ENCODE measurements at places on chromosomes 16 and 17. TPM values are rescaled to one million over a fixed set of nuclear protein-coding genes. Genes with fewer than 3 reads are reported as not detected.

GRCh38 chr16:22123759-22124490 is 31.6 kb downstream of the VWA3A start:
- DNase-seq: no peak

DNA sequence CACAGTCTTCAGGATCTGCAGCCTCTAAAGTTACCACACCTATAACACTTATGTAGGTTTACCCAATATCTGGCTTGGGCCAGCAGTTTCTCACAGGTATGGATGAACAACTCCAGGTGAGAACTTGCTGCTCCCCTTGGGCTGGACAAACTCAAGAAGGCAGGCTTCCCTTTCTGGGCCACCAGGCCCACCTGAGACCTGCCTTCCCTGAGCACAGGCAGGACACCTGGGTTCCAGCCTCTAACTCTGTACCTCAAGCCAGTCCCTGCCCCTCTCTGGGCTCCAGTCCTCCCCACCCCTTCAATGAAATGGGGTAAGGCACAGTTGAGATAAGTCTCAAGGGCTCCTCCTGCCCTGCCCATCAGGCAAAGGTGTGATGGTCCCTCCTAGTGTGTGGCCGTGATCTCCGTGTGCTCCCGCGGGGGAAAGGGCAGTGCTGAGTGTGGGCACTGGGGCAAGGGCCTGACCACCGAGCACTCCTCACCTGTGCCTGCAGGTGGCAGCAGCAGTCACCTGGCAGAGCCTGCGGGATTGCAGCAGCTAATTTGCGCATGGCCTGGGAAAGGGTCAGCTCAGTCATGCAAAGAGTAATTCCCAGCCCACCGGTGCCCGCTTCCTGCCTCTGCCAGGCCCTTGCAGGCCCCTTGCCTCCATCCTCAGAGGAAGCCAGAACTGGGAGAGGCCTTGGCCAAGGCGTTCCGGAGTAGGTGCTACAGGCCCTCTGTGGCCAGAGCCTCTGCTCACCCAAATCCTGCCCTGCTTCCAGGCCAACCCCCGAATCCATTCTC is 28.2 kb upstream of the ADGRG1 start:
- DNase-seq: peak; percentile 84

- DNase-seq: no peak
Measured at GRCh38 chr17:63479495-63480184, 2.8 kb downstream of the ACE start.

The TBC1D3C gene
- not detected for total RNA-seq

The SLC5A10 gene
- total RNA-seq: not detected

The SPATA32 gene
- 0.15 TPM for total RNA-seq

DNA sequence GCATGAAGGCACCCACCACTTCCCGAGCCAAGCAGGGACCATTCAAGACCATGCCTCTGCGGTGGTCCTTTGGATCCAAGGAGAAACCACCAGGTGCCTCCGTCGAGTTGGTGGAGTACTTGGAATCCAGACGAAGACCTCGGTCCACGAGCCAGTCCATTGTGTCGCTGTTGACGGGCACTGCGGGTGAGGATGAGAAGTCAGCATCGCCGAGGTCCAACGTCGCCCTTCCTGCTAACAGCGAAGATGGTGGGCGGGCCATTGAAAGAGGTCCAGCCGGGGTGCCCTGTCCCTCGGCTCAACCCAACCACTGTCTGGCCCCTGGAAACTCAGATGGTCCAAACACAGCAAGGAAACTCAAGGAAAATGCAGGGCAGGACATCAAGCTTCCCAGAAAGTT is 63.4 kb downstream of the DHRS7C start:
- no peak for DNase-seq

The SEZ6 gene
- total RNA-seq: 1.4 TPM

The TNS4 gene
- 0.87 TPM for total RNA-seq

The ZFPM1 gene
- total RNA-seq: 8.1 TPM

- DNase-seq: no peak
Measured at GRCh38 chr17:41943492-41943891, 13.1 kb downstream of the ODAD4 start.

The NPIPA3 gene
- 0.92 TPM for total RNA-seq

- DNase-seq: no peak
Measured at GRCh38 chr17:47879028-47879585, 16.9 kb upstream of the SP2 start.

The KRTAP9-2 gene
- not detected for total RNA-seq

- no peak for DNase-seq
Measured at GRCh38 chr16:31149894-31150890, at the start of gene PRSS36. TSS of gene PRSS36 (minus strand) at chr16:31150066. CDS start at chr16:31150035, 31 bp downstream.

DNA sequence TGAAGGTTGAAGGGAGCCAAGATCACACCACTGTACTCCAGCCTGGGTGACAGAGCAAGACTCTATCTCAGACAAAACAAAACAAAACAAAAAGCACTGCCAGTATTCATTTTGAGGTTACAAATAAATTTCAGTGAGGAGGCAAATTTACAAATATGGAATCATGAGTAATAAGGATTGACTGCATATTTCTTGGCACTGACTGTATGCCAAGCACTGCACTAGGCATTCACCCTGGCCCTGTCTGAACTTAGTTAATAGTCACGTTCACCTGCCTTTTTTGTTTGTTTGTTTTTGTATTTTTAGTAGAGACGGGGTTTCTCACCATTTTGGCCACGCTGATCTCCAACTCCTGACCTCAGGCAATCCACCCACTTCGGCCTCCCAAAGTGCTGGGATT is 5.1 kb downstream of the LDAF1 start:
- no peak for DNase-seq

GRCh38 chr17:48162946-48163506 is 55.5 kb downstream of the SNX11 start:
- no peak for DNase-seq

The SCARF1 gene
- 4.9 TPM for total RNA-seq

The MTHFSD gene
- total RNA-seq: 15.3 TPM

- no peak for DNase-seq
Measured at GRCh38 chr17:40539711-40540411, 25.4 kb downstream of the CCR7 start.

- DNase-seq: no peak
Measured at GRCh38 chr17:69069226-69069750, 8.6 kb upstream of the ABCA9 start.

The PIRT gene
- total RNA-seq: not detected

GRCh38 chr16:49127103-49127502 is 154.5 kb downstream of the CBLN1 start:
- DNase-seq: peak; percentile 48

GRCh38 chr17:48429156-48429555 is 858 bp downstream of the SKAP1 start:
- no peak for DNase-seq

DNA sequence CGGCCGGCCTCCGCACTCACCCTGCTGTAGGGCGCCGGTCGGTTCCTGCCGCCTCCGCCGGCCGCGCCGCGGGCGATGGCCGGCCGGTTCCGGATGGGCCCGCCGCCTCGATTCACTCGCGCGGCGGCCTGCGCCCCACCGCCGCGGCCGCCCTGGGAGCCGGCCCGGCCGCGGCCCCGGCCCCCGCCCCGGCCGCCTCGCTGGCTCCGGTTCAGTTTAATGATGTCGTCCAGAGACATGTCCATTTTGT is 158 bp downstream of the ALYREF start:
- no peak for DNase-seq

The HBA1 gene
- total RNA-seq: 3.1 TPM

The SYCE1L gene
- total RNA-seq: 7.0 TPM

GRCh38 chr17:39231091-39231561 is 5.4 kb upstream of the STAC2 start:
- DNase-seq: no peak

The CHST4 gene
- total RNA-seq: 9.9 TPM

- DNase-seq: no peak
Measured at GRCh38 chr17:49351572-49352140, 10.4 kb downstream of the ZNF652 start.

DNA sequence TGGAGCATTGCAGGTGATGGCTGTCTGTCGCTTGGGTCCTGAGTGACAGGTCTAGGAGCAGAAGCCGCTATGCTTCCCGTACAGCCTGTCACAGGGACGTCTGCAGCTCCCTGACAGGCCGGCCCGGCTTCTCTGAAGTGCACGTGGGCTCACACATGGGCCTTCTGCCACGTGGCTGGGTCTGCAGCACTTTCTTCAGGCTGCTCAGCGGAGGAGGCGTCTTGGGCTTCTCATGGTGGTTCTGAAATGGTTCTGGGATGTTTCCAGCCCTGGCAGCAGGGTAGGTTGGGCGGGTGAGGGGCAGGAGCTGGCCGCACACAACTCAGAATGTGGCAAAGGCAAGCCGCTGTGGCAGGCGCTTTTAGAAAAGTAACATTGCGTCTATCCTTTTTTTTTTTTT is 80.3 kb upstream of the ZNF750 start:
- DNase-seq: no peak

DNA sequence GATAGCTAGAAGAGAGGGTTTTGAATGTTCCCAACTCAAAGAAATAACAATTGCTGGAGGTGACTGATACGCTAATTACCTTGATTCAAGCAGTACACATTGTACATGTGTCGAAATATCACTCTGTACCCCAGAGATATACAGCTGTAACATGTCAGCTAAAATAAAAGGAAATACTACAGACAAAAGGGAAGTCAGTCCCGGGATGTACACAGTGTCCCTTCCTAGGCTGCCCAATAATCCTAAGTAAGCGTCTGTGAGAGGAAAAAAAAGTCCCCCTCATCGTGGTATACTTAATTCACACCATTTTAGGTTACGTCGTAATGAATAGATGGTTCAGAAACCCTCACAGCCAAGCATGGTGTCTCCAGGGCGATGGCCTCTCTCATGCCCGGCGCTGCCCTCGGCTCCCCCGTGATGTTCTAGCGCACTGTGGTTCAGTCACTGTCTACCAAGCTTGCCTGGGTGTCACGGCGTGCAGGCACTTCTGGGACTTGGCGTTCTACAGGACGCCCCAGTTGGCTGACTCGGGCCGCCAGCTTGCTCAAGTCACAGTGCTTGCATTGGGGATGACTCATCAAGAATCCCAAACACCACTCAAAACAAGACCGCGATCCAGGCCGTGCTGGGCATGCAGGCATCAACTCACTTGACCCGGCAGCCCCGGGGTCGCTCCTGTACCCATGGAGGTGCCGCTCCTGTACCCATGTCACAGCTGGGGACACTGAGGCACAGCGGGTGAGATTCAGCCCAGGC is 27.6 kb downstream of the CCDC40 start:
- no peak for DNase-seq

- DNase-seq: no peak
Measured at GRCh38 chr16:79571065-79571902, 29.3 kb downstream of the MAF start.

DNA sequence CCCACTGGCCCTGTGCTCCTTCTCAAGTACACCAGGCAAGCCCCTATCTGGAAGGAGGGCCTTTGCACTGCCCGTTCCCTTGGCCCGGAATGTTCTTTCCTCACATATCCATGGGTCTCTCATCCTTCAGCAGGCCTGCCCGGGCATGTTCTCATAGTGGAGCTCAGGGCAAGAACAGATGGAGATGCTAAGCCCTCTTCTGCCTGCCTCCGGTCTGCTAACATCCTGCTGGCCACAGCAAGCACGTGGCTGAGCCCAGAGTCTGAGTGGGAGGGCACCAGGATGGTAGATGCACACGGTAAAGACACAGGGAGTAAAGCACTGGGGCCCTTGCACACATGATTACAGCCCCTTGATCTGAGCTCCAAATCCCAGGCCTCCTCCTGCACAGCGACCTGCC is 19.8 kb upstream of the ANKRD40CL start:
- DNase-seq: no peak

- no peak for DNase-seq
Measured at GRCh38 chr17:8475227-8475626, 39.5 kb downstream of the NDEL1 start.

The SULT1A3 gene
- 7.1 TPM for total RNA-seq

GRCh38 chr16:51181503-51181811 is 30.4 kb upstream of the SALL1 start:
- peak; percentile 53 for DNase-seq

DNA sequence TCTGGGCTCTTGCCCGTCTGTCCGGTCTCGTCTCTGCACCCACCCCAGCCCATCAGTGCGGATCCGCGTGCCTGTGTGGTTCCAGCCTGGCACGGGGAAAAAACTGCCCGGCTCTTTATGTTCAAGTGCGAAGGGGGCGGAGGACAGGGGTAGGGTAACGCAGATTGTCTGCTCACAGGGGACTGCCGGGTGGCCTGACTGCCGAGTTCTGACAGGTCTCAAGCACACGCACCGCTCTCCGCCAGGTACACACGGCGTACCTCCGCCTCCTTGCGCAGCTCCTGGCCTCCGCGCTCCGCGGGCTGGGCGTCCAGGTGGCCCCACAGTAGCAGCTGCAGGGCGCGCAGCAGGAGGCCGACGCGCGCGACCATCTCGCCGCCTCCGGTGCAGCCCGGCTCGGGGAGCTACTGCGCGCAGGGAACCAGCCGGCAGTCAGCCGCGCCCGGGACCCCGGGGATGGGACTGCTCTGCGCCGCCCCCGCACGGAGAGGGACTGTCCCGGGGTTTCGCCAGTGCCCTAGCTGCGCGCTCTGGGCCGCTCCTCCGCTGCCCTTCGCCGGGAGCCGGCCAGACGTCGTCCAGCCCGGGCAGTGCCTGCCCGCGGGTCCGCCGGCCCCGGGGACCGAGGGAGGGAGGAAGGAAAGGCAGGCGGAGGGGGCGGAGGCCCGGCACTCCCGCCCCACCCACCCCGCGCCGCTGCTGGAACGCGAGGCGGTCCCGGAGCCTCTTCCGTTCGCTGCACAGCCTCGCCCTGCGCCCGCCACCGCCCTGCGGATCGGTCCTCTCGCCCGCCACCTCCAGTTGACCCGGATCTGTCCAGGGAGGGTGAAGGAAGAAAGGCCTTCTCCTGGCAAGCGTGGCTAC is at the start of gene MMP28:
Gene MMP28 (minus strand): TSS at position 635 of the 864 bp plus-strand sequence. CDS start 264 bp downstream, at position 371.
- DNase-seq: peak; percentile 61

The ASPHD1 gene
- total RNA-seq: 17.6 TPM

GRCh38 chr17:43823350-43824084 is 9.4 kb downstream of the MPP3 start:
- no peak for DNase-seq

- DNase-seq: no peak
Measured at GRCh38 chr16:47142486-47142820, 1.3 kb downstream of the NETO2 start.

The HBZ gene
- total RNA-seq: 0.52 TPM

DNA sequence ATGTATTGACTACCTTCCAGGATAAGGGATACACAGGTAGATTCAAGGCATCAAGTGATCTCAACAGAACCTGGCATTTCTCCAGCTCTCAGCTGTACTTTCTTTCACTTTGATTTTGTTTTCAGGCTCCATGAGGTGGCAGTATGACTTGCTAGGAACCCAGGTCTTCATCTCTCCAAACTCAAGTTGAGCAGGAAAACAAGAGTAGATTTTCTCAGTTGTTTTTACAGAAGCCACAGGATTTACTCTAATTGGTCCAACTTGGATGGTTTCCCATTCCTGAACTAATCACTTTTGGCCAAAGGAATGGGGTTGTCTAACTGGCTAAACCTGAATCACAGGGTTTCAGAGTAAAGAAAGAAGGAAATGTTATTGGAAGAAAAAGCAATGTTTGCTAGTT is 146.6 kb downstream of the TRIM37 start:
- no peak for DNase-seq

- no peak for DNase-seq
Measured at GRCh38 chr16:54266363-54266955, 20.1 kb downstream of the IRX3 start.

DNA sequence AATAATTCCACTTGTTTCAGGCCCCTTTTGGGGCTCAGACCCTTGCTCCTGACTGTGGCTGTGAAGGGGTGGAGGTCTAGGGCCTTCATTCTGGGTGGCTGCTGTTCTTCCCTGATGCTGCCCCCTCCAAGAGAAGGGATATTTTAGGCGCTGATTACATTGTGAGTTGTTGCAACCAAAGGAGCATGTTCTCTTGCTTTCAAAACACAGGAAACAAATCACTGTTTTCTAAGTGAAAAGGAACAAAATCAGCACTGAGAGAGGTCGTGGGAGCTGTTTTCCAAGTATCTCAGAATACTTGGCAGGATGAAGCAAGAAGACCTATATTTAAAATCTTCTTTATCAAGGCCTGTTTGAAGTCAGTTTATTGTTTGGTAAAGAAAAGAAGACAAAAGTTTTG is 25.3 kb upstream of the SEC14L1 start:
- DNase-seq: no peak

The PMP22 gene
- 1.9 TPM for total RNA-seq
